ENCODE measurements at places on chromosomes 12 and 14. TPM values are rescaled to one million over a fixed set of nuclear protein-coding genes. Genes with fewer than 3 reads are reported as not detected.

DNA sequence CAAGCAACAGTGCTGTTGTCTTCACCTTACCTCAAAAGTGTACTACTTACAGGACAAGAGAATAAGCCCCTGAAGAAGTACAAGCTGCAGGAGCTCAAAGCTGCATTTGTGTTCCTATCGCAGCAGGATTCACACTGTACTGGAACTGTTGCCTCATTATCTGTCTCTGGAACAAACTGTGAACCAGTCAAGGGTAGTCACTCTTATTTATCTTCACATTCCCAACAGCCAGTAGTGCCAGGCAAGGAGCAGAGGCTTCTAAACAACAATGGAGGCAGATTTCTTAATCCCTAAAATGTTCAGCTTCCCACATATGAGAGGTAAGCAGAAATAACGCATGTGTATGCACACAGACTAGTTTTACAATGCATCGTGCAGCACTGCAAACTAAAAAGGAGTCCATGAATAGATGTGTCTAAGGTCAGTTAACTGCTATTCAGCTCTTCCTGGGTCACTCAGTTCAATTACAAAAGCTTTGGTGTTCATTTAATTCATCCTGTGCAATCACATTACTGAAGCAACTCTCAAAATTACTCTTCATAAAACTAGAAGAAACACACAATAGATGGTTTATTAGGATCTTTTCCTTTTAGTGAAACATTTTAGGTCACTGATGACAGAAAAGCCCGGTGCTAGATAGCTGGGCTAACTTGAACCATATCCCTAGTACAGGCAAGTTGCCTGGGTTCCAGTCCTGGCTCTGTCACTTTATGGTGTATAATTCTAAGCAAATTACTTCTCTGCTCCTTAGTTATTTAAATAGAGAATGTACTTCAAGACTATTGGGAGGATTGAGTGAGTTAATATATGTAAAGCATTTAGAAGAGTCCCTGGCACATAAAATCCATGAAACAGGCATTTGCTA is 2.7 kb downstream of the APPL2 start:
- no peak for DNase-seq

- no peak for DNase-seq
Measured at GRCh38 chr14:50020799-50021198, 95.6 kb downstream of the VCPKMT start.

GRCh38 chr12:19482551-19483109 is 43.3 kb downstream of the AEBP2 start:
- DNase-seq = no peak

- no peak for DNase-seq
Measured at GRCh38 chr12:72540811-72541210, 268.6 kb downstream of the TRHDE start.

- no peak for DNase-seq
Measured at GRCh38 chr14:100149851-100150611, 9.4 kb downstream of the DEGS2 start.

Gene AQP2
- polyA plus RNA-seq = 112 TPM

- DNase-seq = no peak
Measured at GRCh38 chr12:131007031-131007739, 53.5 kb downstream of the ADGRD1 start.

DNA sequence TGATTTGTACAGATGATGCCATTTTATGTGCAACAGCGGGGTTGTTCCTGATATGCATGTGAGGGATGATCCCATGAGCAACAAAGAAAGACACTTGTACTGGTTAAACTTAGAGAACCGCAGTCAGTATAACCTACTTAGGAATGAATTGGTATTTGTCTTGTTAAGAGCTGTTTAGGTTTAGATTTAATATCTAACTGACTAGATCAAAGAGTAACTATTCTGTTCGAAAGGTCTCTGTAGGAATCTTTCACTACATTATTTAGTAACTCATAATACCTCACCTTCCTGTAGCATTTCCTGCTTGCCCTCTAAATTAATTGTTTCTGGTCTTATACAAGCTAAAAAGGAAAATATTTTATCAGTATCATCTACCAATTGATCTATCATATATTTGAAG is 350.4 kb downstream of the TRHDE start:
- DNase-seq = no peak

All from left renal pelvis (tissue), 4 donors.